ENCODE measurements at places on chromosomes 7 and 10.
A peak's percentile ranks its signal among the peaks of the same experiment; 100 is the strongest.

- DNase-seq = no peak
These were observed 6.6 kb downstream of the GJD4 start for GRCh38 chr10:35611750-35612149.

- DNase-seq = no peak
These were observed 106.6 kb downstream of the ADCY1 start for GRCh38 chr7:45680776-45681175.

GRCh38 chr7:42262964-42263363, 26.0 kb upstream of the GLI3 start:
- no peak for DNase-seq

DNA sequence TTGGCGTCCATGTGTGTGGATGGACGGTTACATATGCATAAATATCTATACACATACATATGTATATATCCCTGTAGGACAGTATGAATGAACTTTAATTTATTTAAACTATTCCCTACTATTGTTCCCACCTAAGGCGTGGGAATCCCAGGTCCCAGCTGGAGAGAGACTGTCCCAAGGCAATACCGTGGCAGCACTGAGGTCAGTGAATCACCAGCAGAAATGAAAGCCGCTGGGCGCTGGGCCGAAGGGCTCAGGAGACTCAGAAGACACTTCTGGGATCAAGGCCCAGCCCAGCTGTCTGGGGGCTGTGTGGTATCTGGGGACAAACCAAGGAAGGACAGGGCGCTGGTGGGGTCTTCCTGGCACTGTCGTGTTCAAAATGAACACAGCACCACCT, 49.6 kb upstream of the MYL10 start:
- DNase-seq = no peak

DNA sequence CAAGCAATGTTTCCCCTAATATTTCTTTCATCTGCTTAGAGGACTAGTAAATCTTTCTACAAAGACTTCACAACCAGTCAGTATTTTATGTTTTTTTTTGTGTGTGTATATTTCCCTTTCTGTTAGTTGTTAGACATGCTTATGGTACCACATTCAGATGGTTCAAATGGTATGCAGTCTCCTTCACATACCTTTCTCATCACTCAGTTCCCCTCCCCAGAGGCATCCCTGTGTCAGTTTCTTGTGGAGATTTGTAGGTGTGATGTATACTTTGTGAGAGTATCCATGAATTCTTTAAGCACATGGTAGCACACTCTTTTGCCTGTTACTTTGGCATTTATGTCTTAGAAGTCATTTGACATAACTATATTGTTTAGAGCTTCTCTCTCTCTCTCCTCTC, 4.4 kb downstream of the ZNF485 start:
- no peak for DNase-seq

DNA sequence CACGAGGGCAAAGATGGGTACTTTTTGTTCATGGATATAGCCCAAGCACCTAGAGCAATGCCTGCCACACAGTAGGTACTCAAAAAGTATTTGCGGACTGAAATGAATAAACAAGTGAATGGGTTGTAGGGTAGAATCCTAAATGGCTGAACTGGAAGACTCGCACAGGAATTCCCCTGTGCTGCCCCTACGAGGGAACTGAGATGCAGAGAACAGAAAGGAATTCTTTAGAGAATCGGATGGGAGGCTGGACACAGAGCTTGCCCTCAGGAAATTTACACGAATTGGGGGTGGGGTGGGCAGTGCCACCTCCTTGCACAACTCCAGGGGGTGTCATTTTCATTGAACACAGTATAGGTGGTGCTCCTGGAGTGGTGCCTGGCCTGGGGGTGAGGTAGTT, 35.2 kb upstream of the SRGN start:
- no peak for DNase-seq

DNA sequence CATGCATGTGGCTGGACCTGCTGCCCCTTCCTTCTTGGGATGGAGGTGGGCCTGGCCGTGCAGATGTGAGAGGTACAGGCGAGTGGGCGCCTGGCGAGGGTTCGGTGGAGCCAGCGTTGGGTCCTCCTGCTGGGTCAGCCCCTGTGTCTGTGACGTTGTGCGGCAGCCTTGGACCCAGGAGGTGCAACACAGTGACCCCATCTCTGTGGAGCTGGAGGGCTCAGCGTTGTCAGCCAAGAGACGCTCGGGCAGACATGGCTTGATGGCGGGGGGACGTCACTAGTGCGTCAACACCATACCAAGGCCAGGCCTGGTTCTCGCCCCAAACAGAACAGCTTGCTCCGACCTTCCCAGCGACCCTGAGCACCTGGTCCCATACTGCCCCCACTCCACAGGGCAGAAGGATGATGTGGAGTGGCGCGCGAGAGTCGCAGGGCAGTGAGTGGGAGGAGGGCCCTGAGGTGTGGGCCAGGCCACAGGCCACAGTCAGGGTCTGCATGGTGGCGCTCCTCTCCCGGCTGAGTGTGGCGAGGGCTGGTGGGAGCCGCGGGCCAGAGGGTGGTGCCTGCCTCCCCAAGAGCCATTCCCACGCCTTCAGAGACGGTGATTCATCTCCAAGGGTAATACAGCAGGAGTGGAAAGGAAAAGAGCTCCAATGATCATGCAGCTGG, 184.4 kb downstream of the DNAJB6 start:
- no peak for DNase-seq

DNA sequence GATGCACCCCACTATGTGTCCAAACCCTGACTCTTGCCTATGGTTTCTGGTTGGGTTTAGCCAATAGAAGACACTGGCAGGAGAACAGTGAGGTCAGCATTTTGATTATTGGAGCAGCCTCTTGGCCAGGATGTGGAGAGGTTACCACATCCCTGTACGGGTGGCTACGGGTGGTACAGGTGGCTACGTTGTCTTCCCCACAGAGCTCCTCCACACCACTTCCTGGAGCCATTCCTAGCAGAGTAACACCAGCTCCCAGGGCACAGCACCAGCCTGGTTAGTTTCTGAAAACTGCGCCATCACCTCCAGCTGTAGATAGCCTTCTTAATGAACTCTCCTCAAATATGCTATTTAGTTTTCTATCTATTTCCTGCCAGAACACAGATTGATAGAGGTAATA, 445.2 kb downstream of the INHBA start:
- no peak for DNase-seq

DNA sequence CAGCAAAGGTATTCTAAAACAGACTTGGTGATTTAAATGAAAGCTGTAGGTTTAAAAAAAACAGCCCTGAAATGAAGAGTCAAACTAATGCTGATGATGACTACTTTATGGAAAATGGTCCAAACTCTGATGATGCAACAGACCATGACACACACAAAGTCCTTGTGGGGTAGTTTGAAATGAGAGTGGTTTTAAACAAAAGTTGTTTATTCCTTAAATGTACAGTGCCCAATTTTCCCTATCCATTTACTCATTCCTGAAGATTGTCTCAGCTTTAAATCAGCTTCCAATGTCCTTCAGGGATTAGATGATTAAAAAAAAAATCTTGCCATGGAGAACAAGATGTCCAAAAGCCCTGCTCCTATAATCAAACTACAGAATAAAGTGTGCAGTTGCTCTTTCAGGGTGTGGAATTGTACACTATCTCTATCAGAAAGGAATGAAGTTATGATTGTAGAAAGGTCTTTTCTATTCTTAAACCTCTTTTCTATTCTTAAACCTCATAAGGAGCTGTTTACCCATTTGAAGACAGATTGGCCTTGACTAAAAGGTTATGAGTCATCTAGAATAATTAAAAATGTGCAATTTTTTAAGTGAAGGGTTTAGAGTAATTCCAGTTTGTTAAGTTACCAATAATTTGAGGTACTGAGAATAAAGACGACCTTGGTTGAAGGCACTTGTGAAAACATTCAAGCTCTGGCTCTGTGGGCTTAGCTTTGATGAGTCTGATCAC, 70.2 kb upstream of the ITGA8 start:
- DNase-seq = no peak

DNA sequence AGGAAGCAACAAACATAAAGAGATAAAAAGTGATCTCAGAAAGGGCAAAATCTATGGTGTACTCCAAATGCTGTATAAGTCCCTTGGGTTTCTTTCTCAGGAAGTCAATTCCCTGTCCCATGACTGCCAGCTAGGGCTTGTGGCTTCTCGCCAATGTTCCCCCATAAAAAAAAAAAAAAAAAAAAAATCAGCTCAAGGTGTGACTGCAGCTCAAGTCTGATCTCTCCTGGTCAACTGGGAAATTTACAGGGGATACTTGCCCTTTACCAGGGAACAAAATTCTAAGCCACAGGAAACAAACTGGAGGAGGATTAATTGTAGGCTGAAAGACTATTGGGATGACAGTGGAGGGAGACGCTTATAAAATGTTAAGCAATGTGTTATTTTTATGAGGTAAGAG, 76.0 kb downstream of the PCGF5 start:
- DNase-seq = no peak

DNA sequence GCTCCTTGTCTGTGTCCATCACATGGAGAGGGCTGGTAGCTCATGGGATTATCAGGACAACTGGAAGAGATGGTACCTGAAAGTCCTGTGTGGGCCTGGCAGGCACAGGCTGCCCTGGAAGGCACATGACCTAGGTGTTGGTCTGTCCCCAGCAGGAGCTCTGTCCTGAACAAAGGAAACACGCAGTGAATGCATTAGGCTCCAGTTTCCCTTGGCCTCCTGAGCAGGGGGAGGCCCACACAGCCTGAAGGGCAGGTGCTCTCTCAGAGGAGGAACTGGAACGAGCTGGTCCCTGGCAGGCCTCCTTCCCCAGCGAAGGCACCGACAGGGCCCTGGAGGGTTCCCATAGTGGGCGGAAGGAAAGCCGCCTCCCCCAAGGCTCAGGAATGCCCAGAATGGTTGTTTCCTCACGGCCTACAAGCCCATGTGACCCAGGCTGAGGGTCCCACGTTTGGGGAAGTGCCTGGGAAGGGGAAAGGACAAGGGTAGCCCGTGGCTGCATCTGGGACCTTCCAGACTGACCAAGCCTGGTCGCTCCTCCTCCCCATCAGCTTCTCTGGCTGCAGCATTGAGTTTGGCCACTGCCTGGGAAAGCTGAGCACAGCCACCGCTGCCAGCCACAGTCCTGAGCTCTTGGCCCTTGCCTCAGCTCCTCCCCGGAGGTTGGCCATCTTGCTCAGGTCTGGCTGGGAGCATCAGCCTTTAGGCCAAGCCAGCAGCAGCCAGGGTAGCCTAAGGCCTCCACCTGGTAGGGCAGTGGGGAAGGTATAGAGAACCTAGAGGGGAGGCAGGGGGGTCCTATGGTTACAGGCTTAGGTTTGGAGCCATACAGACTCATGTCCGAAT, 21.8 kb downstream of the CXCL12 start:
- no peak for DNase-seq

GRCh38 chr10:2210088-2210487, 472.8 kb upstream of the ADARB2 start:
- no peak for DNase-seq

GRCh38 chr10:103661198-103661950, 167.9 kb downstream of the NEURL1 start:
- DNase-seq = peak; percentile 22

All from stimulated activated CD4-positive, alpha-beta T cell treated with anti-CD3 and anti-CD28 coated beads, TNF-alpha, amount 100 ng/mL, for 1 hour (primary cell).